CD4-positive, alpha-beta T cell treated with Interleukin-21 for 1 hour (primary cell): ENCODE measurements at places on chromosomes 12 and 14.

DNA sequence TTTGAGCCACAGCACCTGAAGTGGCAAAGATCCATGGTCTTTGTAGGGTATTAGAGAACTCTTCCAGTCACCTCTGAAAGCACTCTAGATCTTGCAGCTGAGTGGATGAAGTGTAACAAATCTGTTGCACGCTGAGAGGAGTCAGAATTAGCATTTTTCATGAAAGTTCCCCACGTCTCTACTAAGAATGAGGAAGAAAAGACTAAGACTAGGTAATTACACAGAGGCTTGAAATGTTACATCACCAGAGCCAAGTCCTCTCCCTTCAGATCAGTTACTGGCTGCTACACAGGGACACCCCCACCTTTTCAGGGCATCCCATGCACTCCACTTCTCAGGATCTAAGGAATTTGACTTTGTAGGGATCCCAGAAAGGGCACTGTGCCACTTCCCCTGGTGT, 98.6 kb upstream of the FKBP4 start:
- DNase-seq: no peak

- DNase-seq: no peak
These were observed 151.8 kb upstream of the FKBP4 start for GRCh38 chr12:2642896-2643425.

GRCh38 chr14:97311411-97311810, 514.2 kb downstream of the VRK1 start:
- no peak for DNase-seq

GRCh38 chr12:132453361-132454192, 36.4 kb upstream of the FBRSL1 start:
- no peak for DNase-seq
